ENCODE measurements at places on chromosomes 5 and 9.

GRCh38 chr9:114223564-114224246 lies 68.4 kb downstream of the COL27A1 start:
- DNase-seq: no peak

DNA sequence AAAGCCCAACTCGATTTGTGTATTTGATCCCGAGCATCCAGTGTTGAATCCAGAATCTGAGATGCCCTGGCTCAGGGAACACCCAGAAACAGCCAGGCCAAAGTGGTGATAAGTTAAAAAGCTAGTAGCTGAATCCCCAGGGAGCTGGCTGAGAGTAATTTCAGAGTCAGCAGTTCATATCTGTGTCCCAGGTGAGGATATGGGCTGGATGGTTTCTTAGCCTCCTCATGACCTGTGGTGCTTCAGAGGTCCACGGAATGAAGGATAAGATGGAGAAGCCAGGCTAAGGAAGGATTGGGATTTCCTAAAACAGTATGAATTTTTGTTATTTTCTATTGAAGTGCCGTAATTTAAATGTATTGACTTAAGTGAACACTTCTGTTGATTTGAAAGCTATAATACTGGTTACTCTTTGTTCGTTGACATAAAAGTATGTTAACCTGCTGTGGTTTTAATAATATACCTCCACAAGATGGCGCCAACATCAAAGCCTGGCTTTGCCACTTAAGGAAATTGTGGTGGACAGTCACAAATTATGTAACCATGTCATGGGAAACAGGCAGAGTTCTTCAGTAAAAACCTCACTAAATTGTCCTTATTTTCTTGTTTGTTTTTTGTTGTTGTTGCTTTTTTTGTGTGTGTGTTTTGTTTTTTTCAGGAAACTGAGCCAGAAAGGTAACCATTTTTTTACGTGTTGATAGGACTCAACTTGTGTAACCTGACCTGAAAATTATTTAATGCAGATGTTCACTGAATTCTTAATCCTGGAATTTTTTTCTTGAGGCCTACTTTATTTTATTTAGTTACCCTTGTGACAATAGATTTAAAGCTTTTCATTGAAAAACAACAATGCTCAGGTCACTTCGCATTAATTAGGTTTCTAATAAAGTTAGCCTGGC lies 11.4 kb downstream of the MTAP start:
- DNase-seq: peak; percentile 88

DNA sequence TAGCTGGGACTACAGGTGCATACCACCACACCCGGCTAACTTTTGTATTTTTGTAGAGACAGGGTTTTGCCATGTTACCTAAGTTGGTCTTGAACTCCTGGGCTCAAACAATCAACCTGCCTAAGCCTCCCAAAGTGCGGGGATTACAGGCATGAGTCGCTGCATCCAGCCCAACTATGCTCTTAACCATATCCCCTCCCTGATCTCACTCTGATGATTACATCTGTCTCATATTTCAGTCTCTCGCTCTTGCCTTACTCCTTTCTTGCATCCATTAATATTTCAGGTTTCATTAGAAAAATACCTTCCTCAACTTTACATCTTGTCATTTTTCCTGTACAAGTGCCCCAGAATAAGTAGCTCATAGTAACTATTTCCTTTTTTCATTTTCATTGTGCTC lies 61.0 kb upstream of the BASP1 start:
- no peak for DNase-seq

DNA sequence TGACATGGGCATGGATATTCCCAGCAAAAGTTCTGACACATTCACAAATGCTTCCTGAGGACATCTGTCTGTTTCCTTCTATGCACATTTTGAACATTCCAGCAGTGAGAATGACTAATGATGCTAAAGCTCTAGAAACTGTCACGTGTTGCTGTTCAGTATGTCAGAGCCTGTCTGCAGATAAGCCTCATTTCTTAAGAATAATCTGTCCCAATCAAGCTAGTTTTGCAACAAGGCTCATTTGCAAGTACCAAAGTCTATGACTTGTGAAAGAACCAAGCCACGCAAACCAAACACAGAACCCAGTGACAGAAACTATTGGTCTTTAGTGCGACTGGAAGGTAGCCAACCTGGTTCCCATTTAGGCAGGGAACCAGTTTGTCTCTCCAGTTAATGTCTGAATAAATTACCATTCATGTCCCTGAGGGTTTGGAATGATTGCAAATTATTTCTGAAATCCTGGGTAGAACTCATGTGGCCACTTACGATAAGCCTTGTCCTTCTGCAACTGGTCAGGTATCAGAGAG lies 178.5 kb downstream of the C9orf152 start:
- no peak for DNase-seq

GRCh38 chr5:143418140-143418866 lies 14.8 kb upstream of the NR3C1 start:
- DNase-seq: no peak

DNA sequence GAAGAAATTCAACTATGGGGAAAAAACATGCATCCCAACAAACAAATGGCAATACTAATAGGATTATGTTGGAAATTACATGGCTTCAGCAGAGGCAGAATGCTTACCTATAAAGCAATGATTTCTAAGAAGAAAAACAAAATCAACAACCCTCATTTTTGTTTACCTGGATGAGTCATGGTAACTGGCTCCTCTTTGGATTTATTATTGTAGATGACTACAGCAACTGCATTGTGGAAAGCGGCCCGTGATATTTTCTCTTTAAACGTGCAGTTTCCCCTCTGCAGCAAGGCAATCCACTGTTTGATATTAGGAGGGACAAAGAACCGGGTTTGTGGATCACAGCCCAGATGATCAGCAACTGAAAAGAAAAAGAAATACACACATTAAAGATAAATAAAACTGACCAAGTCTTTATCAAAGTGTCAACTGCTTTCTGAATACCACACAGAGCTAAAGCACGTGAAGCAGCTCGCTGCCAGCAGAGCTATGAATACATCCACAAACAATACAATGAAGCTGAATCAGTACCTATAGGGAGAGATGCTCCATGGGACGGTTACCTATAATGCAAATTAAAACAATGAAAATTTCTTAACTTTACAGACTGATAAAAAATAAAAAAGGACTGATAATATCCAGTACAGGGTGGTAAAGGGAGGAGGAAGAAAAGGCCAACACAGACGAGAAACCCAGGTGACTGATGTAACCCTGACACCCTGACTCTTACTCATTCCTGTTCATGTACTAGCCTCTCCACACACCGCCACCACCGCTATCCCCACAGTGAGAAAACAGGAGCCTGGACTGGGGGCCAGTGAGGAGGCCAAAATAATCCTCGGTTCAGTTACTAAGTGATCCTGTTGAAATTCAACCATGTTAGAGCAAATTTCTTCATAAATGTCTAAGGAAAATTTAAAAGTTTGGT lies 31.0 kb downstream of the RNF130 start:
- no peak for DNase-seq
